ENCODE measurements at places on chromosomes 7 and 10.

DNA sequence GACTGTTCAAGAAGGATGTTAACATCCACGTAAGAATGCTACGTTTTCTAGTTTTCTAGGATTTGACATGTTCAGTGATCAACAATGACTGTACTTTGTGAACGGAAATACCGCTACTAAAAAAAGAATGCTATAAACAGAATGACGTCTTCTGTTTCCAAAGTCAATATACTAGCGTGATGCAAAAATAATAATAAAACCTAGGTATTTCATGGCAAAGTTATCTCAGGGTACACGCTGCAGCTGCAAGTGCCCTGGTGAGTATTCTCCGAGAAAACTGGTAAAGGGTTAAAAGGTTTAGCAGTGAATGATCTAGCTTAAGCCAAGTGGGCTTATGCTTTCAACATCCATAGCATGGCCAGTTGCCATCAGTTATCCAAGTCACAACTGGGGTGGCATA lies 653.3 kb upstream of the PFKP start:
- DNase-seq, result no peak

- DNase-seq, result no peak
Measured at GRCh38 chr7:132255898-132256297, 320.4 kb downstream of the PLXNA4 start.

DNA sequence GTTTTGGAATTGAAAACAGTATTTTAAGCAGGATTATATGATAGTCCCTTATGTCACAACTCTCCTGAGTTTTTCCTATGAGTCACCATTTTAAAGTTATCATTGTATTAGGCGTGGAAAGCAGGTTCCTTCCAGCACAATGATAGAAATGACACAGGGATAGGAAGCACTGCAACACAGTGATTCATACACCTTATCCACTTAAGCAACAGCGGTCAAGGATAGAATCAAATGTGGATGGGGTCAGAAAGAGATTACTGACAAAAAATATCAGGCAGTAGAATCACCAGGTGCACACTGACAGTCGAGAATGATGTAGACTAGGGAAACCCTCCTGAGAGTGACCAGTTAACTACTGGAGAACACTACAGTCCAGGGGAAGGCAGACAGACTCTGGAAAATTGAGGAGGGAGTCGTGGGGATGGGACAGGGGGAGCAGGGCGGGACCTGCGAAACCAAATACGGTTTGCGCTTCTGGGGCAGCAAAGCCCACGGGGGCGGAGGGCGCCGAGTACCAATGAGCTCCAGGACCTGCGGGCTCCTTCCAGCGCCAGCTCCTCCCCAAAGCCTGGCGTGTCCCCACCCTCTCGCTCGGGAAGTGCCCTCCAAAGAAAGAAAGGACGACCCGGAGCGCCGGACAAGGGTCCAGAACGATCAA lies 479 bp downstream of the PNPLA8 start:
- peak; percentile 1 for DNase-seq

DNA sequence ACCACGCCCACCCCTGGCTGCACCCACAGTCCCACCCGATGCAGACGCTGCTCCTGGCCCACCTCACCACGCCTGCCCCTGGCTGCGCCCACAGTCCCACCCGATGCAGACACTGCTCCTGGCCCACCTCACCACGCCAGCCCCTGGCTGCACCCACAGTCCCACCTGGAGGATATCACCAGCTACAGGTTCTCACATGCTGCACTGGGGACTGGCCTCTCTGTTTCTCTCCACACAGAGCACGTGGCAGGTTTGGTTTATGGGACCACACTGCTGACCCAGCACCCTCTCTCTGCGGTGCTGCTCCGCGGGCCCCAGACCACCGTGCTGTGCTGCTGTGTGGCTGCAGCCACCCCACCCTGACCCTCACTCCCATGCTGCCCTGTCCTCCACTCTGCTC lies 120.9 kb downstream of the VIPR2 start:
- DNase-seq, result no peak

GRCh38 chr10:89793649-89794254 lies 92.4 kb downstream of the KIF20B start:
- DNase-seq, result peak; percentile 62

GRCh38 chr7:39299695-39300094 lies 266.5 kb upstream of the YAE1 start:
- DNase-seq, result no peak

DNA sequence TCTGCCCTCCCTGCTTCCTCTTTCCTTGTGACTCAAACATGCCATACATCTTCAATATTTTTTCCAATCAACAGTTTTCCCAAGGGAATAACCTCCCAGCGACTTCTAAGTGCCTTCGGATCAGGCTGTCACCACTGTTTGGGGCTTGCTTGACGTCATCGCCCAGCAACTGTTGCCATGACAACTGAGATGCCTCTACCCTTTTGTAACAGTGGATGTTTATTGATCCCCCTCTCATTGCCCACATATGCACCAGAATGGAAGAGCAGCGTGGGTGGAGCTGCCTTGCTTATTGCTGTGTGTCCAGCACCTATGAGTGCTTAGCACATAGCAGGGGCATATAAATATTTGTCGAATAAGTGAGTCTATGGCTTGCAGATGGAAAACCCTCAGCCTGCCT lies 14.4 kb downstream of the FFAR4 start:
- no peak for DNase-seq

DNA sequence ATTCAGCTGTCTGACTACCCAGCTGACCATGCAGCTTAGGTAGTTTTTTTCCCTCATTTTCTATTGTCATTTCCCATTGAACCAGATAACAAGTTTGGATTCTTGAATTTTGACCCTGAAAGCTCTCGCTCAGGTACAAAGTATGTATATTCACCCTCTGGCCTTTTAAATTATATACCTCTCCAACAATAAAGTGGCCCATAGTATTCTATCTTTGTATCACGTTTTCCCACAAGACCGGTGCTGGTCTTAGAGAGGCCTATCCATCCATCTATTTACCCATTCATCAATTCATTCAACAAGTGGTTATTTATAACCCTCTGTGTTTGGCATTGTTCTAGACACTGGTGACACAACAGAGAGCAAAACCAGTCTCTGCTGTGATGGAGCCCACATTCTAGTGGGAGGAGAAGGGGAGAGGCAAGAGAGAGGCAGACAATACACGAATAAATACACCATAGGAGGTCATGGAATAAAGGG lies 35.2 kb upstream of the NPSR1 start:
- no peak for DNase-seq

DNA sequence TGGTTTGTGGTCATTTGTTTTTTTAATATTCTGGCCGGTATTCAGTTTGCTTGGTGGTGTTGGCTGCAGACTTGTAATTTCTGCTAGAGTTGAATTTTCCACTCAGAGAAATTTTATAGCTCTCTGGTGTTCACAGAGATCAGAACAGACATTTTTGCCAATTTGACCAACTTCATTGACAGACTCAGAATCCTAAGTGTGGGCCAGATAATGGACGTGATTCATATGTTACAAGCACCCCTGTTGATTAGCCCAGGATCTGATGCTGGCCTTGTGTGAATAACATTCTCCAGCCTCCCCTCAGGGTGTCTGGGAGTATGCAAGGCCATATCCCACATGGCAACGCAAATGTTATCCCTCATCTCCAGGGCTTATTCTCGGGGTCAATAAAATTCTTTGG lies 283.8 kb downstream of the C7orf25 start:
- no peak for DNase-seq

DNA sequence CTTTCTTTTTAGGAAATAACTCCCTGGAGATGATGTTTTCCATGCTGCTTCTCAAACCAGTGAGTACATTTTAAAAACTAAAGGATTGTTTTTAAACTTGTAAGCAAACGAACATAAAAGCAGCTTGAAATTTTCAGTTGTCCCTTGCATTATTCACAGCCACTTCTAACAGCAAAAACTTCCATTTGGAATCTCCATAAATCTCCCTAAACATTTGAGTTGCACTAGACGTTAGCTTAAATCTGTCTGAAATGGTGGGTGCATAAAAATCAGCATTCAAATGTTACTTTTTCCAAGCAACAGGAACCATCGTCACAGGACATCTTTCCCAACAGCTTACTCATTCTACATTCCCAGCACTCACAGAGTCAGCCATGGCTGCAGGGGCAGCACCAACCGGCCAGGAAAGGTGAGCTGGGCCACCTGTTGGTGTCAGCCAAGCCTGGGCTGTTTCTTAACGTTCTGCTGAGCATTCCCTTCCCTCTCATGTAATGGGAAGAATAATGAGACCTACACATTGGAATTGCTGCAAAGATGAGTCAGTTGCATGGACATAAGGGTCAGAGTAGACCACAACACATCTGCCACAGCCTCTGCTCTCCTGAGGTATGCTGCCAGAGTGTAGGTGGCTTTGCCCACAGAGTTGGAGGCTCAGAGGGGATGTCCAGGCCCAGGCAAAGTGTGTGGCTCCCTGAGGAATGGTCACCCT lies 163.2 kb downstream of the TNS3 start:
- DNase-seq, result no peak

- DNase-seq, result no peak
Measured at GRCh38 chr7:112997831-112998230, 88.8 kb downstream of the GPR85 start.

- peak; percentile 13 for DNase-seq
Measured at GRCh38 chr7:45088821-45089340, at the start of gene NACAD. NACAD (minus strand) TSS chr7:45088969; CDS start chr7:45088894, 75 bp downstream.

DNA sequence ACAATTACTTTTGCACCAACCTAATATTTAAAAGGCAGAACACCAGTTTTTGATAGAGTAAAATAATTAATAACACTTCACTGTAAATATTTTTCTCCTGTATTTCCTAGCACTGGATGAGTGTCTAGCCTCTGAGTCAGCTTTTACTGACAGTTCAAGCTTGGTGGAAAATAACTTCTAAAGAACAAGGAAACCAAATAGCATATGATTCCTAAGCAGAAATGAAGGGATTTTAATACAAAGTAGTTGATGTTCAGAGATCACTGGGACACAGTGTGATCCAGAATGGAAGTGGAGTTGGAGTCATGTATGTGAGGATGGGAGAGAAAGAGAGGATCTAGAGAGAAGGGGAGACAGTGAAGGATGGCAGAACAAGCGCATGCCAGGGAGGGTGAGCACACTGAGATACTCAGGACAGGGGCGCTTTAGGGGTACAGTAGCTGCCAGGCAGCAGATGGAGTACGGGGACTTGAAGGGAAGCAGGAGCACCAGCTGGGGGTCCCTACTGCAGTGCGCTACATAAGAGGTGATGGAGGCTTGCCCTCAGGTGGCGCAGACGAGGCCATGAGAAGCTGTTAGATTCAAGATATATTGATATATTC lies 117.9 kb upstream of the KLF6 start:
- DNase-seq, result no peak

- DNase-seq, result no peak
Measured at GRCh38 chr7:134505856-134506255, 21.5 kb upstream of the AKR1B10 start.

All from CD4-positive, alpha-beta T cell treated with Interleukin-15 for 4 hours (primary cell).